ENCODE measurements at places on chromosomes 16 and 17. TPM values are rescaled to one million over a fixed set of nuclear protein-coding genes. Genes with fewer than 3 reads are reported as not detected.

GRCh38 chr16:3908951-3909437 lies 28.5 kb upstream of the CREBBP start:
- H3K27me3 ChIP-seq, result no peaks in the 10 kb centered on the region
- no peaks in the 10 kb centered on the region for H3K4me1 ChIP-seq
- H3K27ac ChIP-seq, result no peak overlapping the region
- DNase-seq, result peak; percentile 37
- H3K36me3 ChIP-seq, result no peaks in the 10 kb centered on the region

GRCh38 chr17:30323262-30323894 lies 10.5 kb downstream of the TMIGD1 start:
- H3K27ac ChIP-seq, result no peak overlapping the region
- no peaks in the 10 kb centered on the region for H3K36me3 ChIP-seq

- H3K4me3 ChIP-seq, result peak within 1 kb of the TSS; percentile 41
- peaks cover 12% of the 10 kb centered on the region for H3K4me1 ChIP-seq
- H3K27ac ChIP-seq, result no peak within 1 kb of the TSS
These were observed at the start of gene TMEM132E for GRCh38 chr17:34579017-34579946. TSS of gene TMEM132E (plus strand) at chr17:34579582. CDS start at chr17:34581077, 1,495 bp downstream.

CMTM2 gene
- total RNA-seq, result not detected

ASGR1 gene
- total RNA-seq, result 0.63 TPM
